Cardiac muscle cell (in vitro differentiated cells and primary cell): ENCODE measurements at places on chromosomes 1 and 21. TPM values are rescaled to one million over a fixed set of nuclear protein-coding genes. Genes with fewer than 3 reads are reported as not detected.

DNA sequence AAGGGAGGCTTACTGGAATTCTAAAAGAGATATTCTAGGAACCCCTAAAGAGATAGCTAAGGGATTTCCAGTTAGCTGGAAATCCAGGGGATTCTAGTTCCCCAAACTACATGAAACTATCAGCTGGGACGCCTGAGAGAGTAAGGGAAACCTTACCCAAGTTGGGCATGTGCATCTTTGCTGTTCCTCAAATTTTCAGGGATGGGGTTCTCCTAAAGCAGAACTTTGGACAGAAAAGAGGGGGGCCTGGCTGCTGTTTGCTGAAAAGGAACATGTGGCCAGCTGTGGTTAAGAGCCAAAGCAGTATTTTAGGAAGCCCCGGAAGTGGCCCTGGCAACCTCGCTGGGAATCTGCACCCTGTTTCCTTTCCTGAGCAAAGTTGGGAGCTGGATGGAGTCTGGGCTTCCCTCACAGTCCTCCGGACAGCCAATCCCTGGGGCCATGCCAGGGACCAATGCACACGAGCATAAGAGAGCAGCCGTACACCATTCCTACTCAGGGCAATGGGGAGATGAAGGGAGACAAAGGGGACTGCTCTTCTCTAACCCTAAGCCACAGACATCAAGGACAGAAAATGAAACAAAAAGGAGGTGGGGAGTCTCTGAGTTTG, 154.3 kb downstream of the PLXNA2 start:
- peaks cover 22% of the 10 kb centered on the region for H3K36me3 ChIP-seq
- no peaks in the 10 kb centered on the region for H3K27me3 ChIP-seq
- H3K27ac ChIP-seq, result peak overlapping the region; percentile 19
- H3K4me1 ChIP-seq, result peaks cover 25% of the 10 kb centered on the region

The MFAP2 gene
- polyA plus RNA-seq, result 91.4 and 162 TPM in 2 replicates

DNA sequence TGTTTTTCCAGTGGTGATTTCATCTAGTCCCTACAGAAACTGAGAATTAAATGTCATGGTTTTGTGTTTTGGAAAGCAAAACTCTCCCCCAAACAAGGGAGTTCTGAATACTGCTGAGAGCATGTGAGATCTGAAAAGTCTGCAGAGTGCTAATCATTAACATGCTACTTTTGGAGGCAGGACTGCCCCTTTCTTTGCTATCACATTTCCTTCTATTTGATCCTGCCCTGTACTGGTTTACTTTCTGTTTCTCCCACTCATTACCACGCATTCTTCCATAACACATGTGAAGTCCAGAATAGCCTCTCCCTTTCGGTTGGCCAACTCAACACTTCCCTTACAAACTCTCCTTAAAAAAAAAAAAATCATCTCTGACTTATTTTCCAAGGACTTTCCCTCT, 63.6 kb downstream of the GADD45A start:
- peaks cover 66% of the 10 kb centered on the region for H3K4me1 ChIP-seq
- no peaks in the 10 kb centered on the region for H3K36me3 ChIP-seq

DNA sequence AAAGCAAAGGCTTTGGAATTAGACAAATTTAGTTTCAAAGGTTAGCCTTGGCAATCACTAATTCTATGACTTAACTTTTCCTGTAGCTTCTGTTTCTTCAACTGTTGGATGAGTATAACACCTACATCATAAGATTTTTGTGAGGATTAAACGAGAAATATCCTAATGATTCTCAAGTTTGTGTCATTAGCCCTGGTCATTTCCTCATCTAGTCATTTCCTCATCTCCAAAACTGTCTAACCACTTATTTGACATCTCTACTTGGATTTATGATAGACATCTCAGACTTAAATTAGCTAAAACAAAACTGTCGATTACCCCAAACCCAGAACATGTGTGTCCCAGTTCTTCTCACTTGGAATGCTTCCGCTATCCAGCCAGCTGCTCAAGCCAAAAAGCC, 80.2 kb upstream of the CHODL start:
- H3K27ac ChIP-seq, result no peak overlapping the region
- peaks cover 7% of the 10 kb centered on the region for H3K4me1 ChIP-seq
- DNase-seq, result no peak
- H3K36me3 ChIP-seq, result no peaks in the 10 kb centered on the region

DNA sequence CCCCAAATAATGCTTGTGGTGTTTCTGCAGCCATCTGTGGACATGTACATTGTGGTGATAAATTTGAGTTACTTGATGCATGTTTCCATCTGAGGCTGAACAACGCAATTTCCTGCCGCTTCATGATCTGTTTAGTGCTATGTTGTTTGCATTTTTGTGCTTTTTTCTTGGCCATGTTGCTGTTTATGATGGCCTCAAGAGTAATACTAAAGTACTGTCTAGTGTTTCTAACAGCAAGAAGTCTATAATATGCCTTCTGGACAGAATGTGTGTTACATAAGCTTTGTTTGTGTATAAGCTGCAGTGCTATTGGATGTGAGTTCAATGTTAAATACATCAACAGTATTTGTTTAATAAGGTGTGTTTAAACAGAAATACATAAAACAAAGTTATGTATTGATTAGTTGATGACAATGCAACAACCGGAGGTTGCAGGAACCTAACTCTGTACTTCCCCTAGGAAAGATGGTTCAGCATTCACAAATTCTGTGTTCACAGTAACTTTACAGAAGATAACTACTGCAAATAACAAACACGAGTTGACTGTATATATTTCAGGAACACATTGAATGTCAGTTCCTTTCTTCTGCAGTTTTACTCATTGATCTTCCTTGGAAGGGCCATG, 114.8 kb upstream of the USP24 start:
- H3K4me3 ChIP-seq, result no peak overlapping the region
- H3K27me3 ChIP-seq, result no peaks in the 10 kb centered on the region
- H3K4me1 ChIP-seq, result no peaks in the 10 kb centered on the region
- DNase-seq, result no peak
- H3K27ac ChIP-seq, result no peak overlapping the region

The SPATA45 gene
- polyA plus RNA-seq, result 0.52 TPM in 1 of 2 replicates, not detected in the other

DNA sequence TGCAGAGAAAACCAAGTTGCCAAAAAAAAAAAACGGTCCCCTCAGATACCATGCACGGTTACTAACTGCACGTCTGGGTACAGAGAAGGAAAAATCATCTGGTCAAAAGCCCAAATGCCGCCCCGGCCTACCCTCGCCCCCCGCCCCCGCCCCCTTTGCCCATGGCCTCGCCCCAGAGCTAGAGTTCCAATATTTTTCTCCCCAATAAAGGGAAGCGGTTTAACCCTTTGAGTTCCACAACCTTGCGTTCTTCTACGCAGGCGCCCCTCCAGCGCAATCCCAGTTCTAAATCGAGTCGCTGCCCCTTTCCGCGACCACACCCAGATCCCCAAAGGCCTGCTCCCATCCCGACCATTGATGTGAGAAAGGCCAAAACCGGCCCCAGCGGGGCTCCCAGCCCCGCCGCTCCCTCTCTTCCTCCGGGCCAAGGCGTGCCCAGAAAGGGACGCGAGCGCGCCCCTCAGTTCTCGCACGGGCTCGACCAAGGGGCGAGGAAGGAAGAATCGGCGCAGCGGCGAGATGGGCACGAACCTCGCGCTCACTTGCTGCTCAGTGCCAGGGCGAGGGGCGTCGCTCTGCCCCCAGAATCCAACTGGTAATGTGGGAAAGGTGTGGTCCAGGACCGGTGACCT, 797 bp downstream of the WDR47 start:
- peak overlapping the region; percentile 70 for H3K27ac ChIP-seq
- peaks cover 4% of the 10 kb centered on the region for H3K4me1 ChIP-seq
- H3K27me3 ChIP-seq, result no peaks in the 10 kb centered on the region
- H3K36me3 ChIP-seq, result no peaks in the 10 kb centered on the region

- no peaks in the 10 kb centered on the region for H3K27me3 ChIP-seq
- no peak overlapping the region for H3K4me3 ChIP-seq
- no peaks in the 10 kb centered on the region for H3K36me3 ChIP-seq
- no peak overlapping the region for H3K27ac ChIP-seq
These were observed 7.9 kb upstream of the EDN2 start for GRCh38 chr1:41492341-41492848.

DNA sequence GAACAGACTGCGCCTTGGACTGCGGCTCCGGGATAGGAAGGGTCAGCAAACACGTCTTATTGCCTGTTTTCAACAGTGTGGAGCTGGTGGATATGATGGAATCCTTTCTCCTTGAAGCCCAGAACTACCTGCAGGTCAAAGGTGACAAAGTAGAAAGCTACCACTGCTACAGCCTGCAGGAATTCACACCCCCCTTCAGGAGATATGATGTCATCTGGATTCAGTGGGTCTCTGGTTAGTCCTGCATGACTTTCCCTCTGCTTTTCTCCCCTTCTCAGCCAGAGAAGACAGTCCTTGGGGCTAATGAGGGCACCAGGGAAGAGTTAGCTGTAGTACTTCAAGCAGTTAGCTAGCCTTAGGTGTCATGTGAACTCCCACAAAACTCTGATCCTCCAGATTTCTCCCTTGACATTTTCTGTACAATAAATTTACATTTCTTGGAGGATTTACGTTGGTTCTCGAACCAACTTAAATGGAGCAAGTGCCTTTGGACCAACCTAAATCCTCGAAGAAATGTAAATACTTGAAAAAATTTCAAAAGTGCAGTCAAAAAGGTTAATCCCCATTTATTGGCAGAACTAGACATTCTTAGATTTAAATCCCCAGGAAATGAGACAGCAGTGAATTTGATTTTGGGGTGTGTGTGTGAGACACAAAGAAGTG, 20.9 kb downstream of the NTMT2 start:
- H3K27ac ChIP-seq, result no peak overlapping the region
- H3K4me3 ChIP-seq, result no peak overlapping the region
- H3K27me3 ChIP-seq, result no peaks in the 10 kb centered on the region
- no peak for DNase-seq
- H3K4me1 ChIP-seq, result peaks cover 18% of the 10 kb centered on the region

DNA sequence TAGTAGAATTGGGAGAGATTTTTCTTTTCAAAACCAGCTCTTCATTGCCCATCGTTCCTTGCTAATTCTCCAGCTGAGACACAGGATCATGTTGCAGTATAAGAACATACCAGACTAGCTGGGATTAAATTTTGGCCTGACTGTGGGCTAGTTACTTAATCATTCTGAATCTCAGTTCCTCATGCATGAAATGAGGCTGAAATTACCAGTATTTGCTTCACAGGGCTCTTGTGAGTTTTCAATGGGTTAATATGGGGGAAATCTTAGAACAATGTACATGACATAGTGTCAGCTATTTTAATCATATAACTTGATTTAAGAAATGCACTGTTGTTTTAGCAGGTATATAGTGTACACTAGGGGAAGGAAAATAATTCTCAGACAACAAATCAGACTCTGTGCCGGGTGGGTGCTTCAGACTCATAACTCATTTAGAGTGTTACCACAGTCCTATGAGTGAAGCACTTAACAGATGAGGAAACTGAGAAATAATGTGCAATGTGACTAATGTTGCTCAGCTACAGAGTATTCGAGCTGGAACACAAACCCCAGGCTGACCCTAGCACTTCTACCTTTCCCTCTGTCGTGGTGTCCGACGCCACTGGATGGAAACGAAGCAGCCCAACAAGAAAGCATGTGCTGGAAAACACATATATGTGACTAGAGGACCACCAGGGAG, 137.6 kb upstream of the SGIP1 start:
- DNase-seq, result no peak
- H3K4me1 ChIP-seq, result no peaks in the 10 kb centered on the region
- no peaks in the 10 kb centered on the region for H3K36me3 ChIP-seq
- H3K4me3 ChIP-seq, result no peak overlapping the region
- no peaks in the 10 kb centered on the region for H3K27me3 ChIP-seq
- H3K27ac ChIP-seq, result no peak overlapping the region

DNA sequence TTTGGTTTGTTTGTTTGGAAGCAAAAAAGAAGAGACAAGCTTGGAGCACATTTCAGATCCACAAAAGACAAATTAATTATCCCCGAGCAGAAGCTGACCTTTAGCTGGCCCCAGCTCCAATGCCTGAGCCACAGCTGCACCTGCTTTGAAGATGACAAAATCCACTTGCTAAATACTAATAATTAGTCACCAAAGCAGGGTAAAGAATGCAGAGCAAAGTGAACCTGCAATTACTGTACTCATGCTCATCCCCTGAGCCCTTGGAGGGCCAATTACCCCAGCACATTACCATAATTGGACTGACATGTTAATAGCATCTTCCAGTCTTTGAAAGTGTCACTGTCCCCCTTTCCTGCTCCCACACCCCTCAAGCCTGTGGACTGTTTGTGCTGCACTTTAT, 38.2 kb upstream of the KCND3 start:
- peaks cover 27% of the 10 kb centered on the region for H3K27me3 ChIP-seq
- no peak overlapping the region for H3K4me3 ChIP-seq
- H3K36me3 ChIP-seq, result no peaks in the 10 kb centered on the region
- H3K4me1 ChIP-seq, result no peaks in the 10 kb centered on the region
- H3K27ac ChIP-seq, result no peak overlapping the region

DNA sequence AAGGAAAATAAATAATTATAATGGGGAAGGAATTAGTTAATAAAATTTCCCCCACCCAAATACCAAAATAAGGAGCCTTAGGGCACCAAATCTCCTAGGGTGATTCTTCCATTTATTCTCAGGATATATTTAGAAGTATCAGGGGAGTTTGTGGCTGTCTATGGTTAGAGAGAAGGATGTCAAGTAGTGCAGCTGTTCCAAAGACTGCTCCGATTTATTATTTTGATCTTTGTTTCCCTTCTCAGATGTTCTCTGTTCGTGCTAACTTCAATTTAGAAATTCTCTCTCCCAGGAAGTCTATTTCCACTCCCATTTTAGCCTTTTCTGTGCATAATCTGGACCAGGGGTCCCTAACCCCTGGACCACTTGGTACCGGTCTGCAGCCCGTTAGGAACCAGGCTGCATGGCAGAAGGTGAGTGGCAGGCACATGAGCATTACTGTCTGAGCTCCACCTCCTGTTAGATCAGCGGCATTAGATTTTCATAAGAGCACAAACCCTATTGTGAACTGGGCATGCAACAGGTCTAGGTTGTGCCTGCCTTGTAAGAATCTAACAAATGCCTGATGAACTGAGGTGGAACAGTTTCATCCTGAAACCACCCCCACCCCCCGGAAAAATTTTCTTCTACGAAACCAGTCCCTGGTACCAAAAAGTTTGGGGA, 9.3 kb upstream of the MAST2 start:
- DNase-seq, result no peak
- H3K36me3 ChIP-seq, result no peaks in the 10 kb centered on the region
- no peaks in the 10 kb centered on the region for H3K27me3 ChIP-seq
- no peaks in the 10 kb centered on the region for H3K4me1 ChIP-seq
- no peak overlapping the region for H3K4me3 ChIP-seq

The HNRNPU gene
- polyA plus RNA-seq, result 345 and 382 TPM in 2 replicates

The ERG gene
- 0.94 TPM in 1 of 2 replicates, not detected in the other for polyA plus RNA-seq

DNA sequence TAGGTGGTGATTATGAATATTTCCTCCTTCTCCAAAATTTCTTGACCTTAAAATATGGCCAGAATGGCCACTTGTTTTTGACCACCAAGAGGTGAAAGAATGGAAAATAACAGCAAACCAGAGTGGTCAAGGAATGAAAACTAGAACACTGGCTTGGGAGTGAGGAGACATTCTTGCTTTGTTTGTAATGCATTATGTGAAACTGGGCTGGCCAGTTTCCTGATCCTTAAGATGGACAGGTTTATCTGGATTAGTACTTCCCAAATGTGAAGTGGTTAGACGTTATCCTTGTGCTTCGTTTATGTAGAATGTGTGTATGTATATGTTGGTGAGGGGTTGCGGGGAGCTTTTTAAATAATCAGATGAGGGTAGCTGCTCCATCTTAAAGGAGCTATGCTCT, 12.8 kb downstream of the PLA2G4A start:
- no peak overlapping the region for H3K4me3 ChIP-seq
- no peaks in the 10 kb centered on the region for H3K4me1 ChIP-seq
- no peak for DNase-seq
- H3K27ac ChIP-seq, result no peak overlapping the region
- no peaks in the 10 kb centered on the region for H3K36me3 ChIP-seq
